ENCODE measurements at places on chromosomes 7 and 10. TPM values are rescaled to one million over a fixed set of nuclear protein-coding genes. Genes with fewer than 3 reads are reported as not detected.

Gene OR2A5
- not detected for total RNA-seq

Gene CYP2C9
- not detected for total RNA-seq

Gene STYXL1
- total RNA-seq = 49.3 TPM

Gene CALN1
- total RNA-seq = not detected

Gene ST8SIA6
- 0.52 TPM for total RNA-seq

Gene C10orf90
- total RNA-seq = not detected

Gene C7orf33
- total RNA-seq = not detected

Gene EIF5AL1
- total RNA-seq = 0.54 TPM

Gene GLI3
- 23.1 TPM for total RNA-seq

Gene ZNF239
- total RNA-seq = 16.4 TPM

Gene CYP26C1
- total RNA-seq = 0.14 TPM

Gene CTAGE8
- total RNA-seq = 2.6 TPM

Gene HILPDA
- total RNA-seq = 6.2 TPM

Gene KCP
- total RNA-seq = 0.42 TPM

Gene SLC26A3
- not detected for total RNA-seq

Gene MMP21
- total RNA-seq = not detected

Gene RAPGEF5
- 1.9 TPM for total RNA-seq

Gene GFRA1
- total RNA-seq = not detected

Gene EXOSC1
- total RNA-seq = 62.3 TPM

Gene GPRIN2
- not detected for total RNA-seq

Gene EPO
- not detected for total RNA-seq

Gene C10orf105
- total RNA-seq = not detected

Gene CYP2C8
- total RNA-seq = not detected

Gene TMEM273
- total RNA-seq = not detected

Gene PDK4
- 1.3 TPM for total RNA-seq
